Naive B cell (primary cell): ENCODE measurements at places on chromosomes 5 and 9.

- H3K27ac ChIP-seq = peak overlapping the region; percentile 96
- peaks cover 5% of the 10 kb centered on the region for H3K27me3 ChIP-seq
- H3K4me3 ChIP-seq = peak overlapping the region; percentile 83
- DNase-seq = peak; percentile 39
- peaks cover 25% of the 10 kb centered on the region for H3K4me1 ChIP-seq
- H3K36me3 ChIP-seq = no peaks in the 10 kb centered on the region
These were observed 910 bp downstream of the TDRD7 start for GRCh38 chr9:97412626-97413385.

- no peak overlapping the region for H3K27ac ChIP-seq
- H3K4me1 ChIP-seq = no peaks in the 10 kb centered on the region
- no peaks in the 10 kb centered on the region for H3K27me3 ChIP-seq
- no peaks in the 10 kb centered on the region for H3K36me3 ChIP-seq
- H3K4me3 ChIP-seq = no peak overlapping the region
- no peak for DNase-seq
These were observed 286.9 kb downstream of the ARHGEF28 start for GRCh38 chr5:73912821-73913271.

DNA sequence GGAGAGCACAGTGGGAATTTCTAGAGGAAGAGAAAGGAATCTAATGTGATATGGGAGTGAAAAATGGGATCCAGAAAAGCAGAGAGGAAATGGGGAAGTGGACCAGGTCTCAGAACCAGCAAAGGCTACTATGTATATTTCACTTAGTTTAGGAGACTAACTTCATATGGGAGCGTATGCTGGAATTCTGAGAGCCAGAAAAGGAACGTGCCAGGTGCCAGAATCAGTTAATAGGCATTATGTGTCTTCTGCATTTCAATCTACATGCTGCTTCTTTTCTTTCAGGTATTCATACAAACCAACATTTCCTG, 28.5 kb upstream of the IFNA14 start:
- H3K4me1 ChIP-seq = peaks cover 11% of the 10 kb centered on the region
- no peak overlapping the region for H3K27ac ChIP-seq
- DNase-seq = no peak
- no peaks in the 10 kb centered on the region for H3K27me3 ChIP-seq
- H3K4me3 ChIP-seq = no peak overlapping the region

DNA sequence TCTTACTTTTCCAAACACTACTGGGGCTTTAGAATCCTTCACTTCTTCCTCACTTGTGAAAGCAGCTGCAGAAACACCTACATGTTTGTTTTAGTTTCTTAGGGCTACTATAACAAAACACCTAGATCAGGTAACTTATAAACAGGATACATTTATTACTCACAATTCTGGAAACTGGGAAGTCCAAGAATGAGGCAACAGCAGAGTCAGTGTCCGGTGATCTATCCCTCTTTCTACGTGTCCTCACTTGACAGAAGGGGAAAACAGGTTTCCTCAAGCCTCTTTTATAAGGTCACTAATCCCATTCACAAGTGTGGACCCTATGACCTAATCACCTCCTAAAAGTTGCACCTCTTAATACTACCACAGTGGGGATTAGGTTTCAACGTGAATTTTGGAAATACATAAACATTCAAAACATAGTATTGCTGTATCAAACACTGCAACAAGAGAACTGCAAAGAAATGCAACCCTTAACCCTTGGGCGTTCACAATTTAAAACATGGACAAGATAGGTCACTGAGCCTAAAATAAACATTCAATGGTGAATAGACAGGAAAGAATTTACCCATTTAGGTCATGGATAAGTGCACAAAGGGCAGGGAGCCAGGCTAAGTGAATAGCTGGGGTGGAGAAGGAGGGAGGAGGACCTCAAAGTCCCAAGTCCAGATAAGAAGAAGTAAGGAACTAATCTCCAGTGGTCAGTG, 104.3 kb downstream of the PIK3R1 start:
- no peak overlapping the region for H3K4me3 ChIP-seq
- no peaks in the 10 kb centered on the region for H3K36me3 ChIP-seq
- H3K27ac ChIP-seq = no peak overlapping the region
- H3K27me3 ChIP-seq = no peaks in the 10 kb centered on the region
- no peak for DNase-seq
- peaks cover 14% of the 10 kb centered on the region for H3K4me1 ChIP-seq

DNA sequence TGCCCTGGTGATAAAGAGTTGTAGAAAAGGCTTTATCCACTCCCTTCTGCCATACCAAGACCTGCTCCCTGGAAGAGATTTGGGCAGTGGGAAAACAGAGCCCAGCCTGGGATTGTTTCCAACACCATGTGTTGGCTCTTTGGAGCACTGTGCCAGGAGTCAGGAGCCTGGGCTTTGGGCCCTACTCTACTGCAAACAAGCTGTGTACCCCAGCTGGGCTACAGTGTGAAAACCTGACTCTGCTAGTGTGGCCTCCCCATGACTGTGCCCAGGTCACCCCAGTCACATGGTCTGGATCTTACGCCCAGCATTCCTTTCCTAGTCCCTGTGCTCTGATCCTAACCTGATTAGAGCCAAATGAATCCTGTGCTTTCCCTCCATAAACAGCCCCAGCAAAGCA, 39.3 kb upstream of the SHB start:
- H3K4me3 ChIP-seq = no peak overlapping the region
- H3K27ac ChIP-seq = no peak overlapping the region

DNA sequence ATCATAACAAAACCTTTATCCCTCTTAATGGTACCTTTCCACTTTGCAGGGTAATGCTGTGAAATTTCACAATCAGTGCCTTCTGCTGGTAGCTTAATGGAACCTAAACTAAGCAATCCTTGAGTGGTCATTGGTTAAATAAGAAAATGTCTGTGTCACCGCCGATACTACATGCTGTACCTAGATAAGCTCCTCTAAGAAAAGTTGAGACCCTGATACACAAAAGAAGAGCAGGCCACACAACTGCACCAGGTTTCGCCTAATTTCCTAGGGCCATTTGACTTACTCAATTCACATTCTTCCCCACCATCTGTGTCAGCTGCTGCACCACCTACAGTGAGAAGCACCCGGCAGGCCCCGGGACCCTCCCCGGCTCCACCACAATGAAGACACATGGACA, 9.0 kb upstream of the EDF1 start:
- H3K4me3 ChIP-seq = no peak overlapping the region
- H3K27ac ChIP-seq = no peak overlapping the region
- no peaks in the 10 kb centered on the region for H3K4me1 ChIP-seq
- DNase-seq = no peak

DNA sequence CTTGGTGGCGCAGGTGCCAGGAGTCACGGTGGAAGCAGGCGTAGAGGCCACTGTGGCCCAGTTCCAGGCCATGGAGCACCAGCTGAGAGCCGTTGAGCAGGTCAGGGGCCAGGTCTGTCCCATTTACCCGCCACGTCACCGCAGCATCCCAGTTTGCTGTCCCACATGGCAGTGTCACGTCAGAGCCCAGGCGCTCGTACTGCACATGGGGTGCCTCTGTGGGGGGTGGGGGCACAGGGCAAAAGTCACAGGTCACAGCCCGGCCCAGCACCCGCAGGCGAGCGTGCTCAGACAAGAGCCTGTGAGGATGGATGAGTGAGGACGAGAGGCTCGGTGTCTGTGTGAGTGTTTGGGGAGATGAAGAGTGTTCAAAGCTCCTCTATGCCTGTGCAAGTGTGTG, 24.9 kb downstream of the CNTFR start:
- DNase-seq = no peak
- no peaks in the 10 kb centered on the region for H3K4me1 ChIP-seq
- peaks cover 8% of the 10 kb centered on the region for H3K36me3 ChIP-seq
- H3K27ac ChIP-seq = no peak overlapping the region

GRCh38 chr5:175747539-175748060, 89.7 kb downstream of the HRH2 start:
- H3K4me1 ChIP-seq = no peaks in the 10 kb centered on the region
- no peak overlapping the region for H3K4me3 ChIP-seq
- no peak overlapping the region for H3K27ac ChIP-seq

DNA sequence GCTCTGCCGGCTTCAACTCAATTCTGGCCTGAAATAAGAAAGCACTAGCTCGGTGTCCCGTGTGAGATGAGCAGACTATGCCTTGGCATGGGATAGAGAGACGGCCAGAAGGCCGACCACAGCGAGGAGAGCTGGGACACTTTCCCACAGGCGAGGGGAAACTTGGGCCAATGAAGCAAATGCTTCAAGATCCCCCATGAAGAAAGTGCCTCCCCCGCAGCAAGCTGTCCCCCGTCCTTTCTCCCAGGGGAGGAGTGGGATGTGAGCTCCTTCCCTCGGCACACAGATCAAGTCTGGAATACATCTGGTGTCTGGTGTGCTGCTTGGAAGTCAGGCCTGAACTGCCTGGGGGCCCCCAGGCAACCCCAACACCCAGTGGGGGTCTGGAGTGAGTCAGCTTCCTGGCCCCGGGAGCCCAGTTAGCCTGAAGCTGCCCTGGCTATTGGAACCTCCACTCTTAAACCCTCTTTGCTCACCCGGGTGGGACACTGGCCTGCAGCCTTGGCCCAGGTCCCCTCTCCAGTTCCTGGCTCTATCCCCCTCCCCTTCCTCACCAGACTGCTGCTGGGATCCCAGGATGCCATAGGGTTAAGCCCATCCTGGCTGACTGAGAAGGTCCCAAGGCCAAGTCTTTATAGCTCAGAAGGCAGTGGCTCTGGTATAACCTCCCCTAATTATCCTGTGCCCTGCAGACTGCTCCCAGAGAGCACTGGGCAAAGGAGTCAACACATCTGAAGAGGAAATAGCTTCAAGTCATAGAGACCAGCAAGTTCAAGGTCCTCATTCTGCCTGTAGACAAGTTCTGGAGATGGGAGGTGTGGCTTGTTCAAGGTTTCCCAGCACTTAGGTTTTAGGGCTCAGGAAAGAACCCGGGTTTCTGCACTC, 205.3 kb downstream of the TTLL11 start:
- DNase-seq = no peak
- no peaks in the 10 kb centered on the region for H3K4me1 ChIP-seq
- H3K27me3 ChIP-seq = peaks cover 4% of the 10 kb centered on the region
- no peaks in the 10 kb centered on the region for H3K36me3 ChIP-seq
- H3K27ac ChIP-seq = no peak overlapping the region

DNA sequence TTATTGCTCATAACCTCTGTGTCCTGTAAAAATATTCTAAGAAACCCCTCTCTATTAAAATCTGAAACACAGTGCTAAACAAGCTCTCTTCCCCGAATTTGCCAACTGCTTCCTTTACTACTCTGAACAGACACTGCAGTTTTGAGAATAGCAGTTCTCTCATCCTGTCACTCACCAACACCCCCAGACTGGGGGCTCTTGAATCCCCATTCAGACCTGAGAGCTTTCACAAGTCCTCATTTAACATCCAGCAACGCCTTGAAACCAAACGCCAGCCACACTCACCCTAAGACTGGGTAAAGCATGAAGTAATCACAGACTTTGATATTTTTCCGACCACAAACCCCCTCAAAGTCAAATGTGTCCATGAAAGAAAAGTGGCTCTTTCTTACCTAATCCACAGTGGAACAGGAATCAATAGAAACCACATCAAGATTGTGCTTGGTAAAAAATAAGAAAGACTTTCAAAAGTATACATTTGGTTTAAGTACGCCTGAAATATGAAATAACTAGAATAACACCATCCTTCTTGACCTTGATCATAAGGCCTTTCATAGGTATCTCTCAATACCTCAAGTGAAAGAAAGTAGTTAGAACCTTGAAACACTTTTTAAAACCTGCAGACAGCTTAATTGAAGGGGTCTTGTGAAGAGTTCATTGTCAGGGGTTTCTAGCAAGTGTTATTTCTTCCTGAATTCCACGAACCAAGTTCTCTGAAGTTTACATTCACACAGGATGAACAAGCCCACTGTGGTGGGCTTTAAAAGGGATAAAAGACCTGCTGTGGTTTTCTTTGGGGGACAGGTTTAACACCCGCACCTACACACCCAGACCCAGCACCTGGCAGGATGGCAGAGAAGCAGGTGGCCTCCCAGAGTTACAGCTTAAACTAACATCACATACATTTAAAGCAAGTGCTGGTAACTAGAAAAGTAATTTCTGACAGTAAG, 412.6 kb downstream of the MLLT3 start:
- DNase-seq = no peak
- H3K4me3 ChIP-seq = no peak overlapping the region
- H3K27me3 ChIP-seq = peaks cover 20% of the 10 kb centered on the region
- no peaks in the 10 kb centered on the region for H3K4me1 ChIP-seq
- no peak overlapping the region for H3K27ac ChIP-seq

DNA sequence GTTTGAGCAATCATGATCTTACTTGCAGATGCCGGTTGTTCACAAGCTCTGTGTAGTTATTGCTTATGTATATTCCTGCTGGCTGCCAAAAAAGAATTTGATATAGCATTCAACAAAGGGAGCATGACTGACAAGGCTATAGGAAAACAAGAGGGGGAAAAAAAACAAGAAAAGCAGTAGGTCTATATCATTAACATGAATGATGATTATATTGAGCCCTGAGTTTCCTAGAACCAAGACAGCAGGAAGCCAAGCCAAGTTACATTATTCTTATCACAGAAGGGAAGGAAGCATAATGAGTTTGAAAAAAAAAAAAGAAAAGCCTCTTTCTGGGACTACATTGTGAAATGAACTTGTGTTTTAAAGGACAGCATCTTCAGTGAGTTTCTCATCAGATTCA, 41.0 kb downstream of the TSTD2 start:
- no peaks in the 10 kb centered on the region for H3K27me3 ChIP-seq
- no peak overlapping the region for H3K27ac ChIP-seq
- H3K4me1 ChIP-seq = peaks cover 5% of the 10 kb centered on the region

DNA sequence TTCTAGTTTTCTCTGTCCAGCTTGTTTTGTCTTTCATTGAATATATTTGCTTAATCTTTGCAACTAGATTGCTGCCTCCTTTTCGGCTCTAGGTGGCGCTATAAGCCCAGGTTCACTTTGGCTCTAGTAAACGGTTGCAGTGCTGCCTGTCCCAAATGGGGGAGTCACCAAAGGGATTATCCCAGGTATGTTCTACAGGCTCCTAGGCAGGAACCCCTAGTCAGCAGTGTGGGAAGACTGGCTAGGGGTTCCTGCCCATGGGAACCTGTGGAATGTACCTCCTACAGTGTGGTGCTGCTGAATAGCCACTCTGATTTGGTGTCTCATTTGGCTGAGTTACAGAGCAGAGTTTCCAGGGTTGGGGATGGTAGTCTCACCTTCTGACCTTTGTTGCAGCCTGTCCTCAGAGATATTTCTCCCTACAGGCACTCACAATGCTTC, 85.2 kb downstream of the ARSB start:
- peaks cover 5% of the 10 kb centered on the region for H3K4me1 ChIP-seq
- no peak for DNase-seq
- no peak overlapping the region for H3K27ac ChIP-seq
- H3K4me3 ChIP-seq = no peak overlapping the region

GRCh38 chr5:84113246-84114105, 271.2 kb downstream of the EDIL3 start:
- H3K36me3 ChIP-seq = no peaks in the 10 kb centered on the region
- H3K27me3 ChIP-seq = no peaks in the 10 kb centered on the region
- no peak overlapping the region for H3K4me3 ChIP-seq
- H3K4me1 ChIP-seq = no peaks in the 10 kb centered on the region
